ENCODE measurements at places on chromosomes 1 and 21.

GRCh38 chr1:168333562-168334276, 53.0 kb downstream of the TBX19 start:
- no peak for DNase-seq

DNA sequence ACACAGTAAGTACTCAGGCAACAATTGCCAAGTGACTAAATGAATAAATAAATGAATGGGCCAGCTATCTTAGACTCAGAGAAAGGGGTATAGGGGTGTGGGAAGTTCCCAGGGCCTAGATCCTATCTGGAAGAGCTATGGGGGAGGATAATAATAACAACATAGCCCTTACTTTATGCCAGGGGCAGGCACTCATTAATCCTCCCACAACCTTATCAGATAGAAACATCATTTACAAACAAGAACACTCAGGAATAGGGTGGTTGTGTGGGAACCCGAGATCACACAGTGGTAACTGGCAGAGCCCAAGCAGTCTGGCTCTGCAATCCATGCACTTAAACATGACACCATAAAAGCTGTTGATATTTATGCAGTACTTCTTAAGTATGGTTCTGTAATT, 128.2 kb upstream of the SPATA6 start:
- DNase-seq: no peak

DNA sequence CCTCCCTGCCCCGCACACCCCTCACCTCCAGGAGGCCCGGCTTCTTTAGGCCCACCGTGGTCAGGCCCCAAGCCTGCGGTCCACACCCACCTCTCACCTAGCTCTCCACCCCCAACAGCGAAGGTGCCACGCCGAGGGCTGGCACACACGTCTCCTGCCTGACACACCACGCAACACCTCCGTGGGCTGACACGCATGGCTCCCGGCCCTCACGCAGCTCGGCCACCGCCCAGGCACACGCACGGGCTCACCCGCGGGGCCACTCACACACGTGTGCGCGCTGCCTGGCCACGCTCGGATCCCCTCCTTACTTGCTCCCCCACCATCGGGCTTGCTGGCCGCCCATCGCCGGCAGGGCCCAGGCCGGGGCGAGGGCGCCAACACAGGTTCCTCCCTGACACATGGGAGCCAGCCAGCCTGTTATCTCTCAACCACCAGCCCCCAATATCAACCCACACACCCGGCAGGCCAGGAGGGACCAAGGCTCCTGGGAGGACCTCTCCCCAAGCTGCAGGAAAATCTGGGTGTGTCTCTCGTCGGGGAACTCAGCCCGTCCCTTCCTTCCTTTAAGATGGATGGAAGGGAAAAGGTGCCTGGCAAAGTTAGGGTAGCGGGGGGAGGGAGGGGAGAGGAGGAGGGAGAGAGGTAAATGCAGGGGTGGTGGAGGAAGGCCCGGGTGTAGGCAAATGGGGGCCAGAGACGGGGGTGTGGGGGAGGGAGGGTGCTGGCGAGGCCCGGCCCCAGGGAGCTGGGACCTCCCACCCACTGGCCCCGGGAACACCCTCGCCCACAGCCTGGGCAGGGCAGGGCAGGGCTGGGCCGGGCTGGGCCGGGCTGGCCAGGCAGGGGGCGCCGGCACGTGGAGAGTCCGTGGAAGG, 546 bp downstream of the ELOVL1 start:
- peak; percentile 46 for DNase-seq

GRCh38 chr21:36384885-36385232, 333 bp upstream of the CHAF1B start:
- no peak for DNase-seq

DNA sequence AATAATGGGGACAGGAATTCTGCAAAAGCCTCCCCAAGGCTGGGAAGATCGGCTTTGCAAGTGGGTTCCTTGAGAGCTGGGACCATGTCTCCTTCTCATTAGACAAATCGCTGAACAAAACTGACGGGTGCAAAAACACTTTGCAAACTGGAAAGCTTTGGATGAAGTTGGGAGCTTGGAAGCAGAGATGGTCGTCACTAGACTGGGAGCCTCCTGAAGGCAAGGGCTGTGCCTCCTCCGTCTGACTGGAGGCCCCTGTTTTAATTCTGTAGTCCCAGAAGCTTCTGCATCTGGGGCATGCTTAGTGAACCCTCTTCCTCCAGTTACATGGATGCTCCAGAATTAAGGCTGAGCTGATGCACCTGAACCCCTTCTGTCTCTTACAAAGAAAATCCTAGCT, 82.3 kb upstream of the IFFO2 start:
- no peak for DNase-seq

- peak; percentile 37 for DNase-seq
These were observed 229.7 kb upstream of the CACYBP start for GRCh38 chr1:174769961-174770549.

- no peak for DNase-seq
These were observed 1.3 kb downstream of the SCYL3 start for GRCh38 chr1:169892176-169892926.

GRCh38 chr1:44300852-44301251, 54.2 kb downstream of the ERI3 start:
- DNase-seq: no peak

GRCh38 chr1:163528710-163529348, 207.1 kb downstream of the NUF2 start:
- DNase-seq: peak; percentile 13

DNA sequence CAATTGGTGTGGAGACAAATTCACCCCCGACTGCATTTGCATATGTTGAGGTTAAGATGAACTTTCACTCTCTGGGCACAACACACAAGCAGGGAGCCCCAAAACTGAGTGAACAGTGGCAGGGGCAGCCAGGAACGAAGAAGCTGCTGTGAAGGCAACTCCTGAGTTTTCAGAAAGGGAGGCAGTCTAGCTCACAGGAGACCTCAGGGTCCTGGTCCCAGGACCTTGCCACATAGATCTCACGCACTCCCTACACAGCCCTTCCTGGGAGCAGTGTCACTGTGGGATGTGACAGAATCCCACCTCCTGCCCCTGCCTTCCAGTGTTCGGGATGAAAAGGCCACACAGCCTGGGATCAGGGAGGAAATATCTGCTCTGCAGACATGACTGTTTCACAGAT, 60.9 kb downstream of the KCND3 start:
- DNase-seq: no peak

DNA sequence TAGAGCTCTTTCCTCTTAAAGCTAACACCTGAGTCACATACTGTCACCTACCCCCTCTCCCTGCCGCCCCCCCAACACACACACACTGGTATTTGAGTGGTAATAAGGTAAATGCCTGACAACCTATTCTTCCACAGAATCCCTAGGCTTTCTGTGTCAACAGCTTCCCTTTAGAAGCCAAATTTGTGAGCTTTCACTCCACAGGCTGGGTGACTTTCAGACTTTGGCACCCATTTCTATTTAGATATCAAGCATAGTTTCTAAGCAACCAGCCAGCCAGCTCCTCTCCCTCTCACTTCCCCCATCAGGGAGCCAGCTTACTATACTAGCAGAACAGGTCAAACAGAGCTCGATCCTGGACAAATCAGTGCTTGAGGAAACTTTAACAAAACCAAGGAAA, 3.2 kb upstream of the C1orf74 start:
- DNase-seq: no peak

DNA sequence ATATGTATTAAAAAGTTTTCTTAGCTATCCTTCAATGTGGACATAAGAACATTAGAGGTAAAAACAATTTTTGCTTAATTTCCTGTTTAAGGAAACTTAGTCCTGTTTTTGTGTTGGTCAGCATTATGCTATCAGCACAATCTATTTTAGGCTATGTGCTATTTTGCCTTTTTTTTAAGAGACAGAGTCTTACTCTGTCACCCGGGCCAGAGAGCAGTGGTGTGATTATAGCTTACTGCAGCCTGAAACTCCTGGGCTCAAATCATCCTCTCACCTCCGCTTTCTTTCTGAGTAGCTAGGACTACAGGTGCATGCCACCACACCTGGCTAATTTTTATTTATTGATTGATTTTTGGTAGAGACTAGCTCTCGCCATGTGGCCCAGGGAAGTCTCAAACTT, 199.1 kb upstream of the TMPRSS15 start:
- no peak for DNase-seq

- DNase-seq: no peak
These were observed 20.1 kb downstream of the UBE2U start for GRCh38 chr1:64223329-64224151.

DNA sequence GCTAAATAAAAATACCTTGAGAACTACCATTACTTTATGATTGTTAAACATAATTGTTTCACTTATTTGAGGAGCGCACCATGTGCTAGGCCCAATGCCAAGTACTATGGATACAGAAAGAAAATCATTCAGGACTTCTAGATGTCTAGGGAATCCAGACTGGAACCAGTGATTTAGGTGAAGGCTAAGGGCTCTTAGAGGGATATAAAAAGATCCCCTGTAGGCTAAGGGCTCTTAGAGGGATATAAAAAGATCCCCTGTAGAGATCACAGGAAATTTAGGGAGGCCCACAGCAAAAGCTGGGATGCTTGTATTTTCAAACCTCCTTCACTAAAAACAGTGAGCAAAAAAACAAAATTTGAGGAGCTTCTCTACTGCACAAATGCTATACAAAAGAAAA, 6.7 kb downstream of the TOR1AIP2 start:
- no peak for DNase-seq

GRCh38 chr1:24437631-24438396, 22.2 kb downstream of the NIPAL3 start:
- DNase-seq: no peak

DNA sequence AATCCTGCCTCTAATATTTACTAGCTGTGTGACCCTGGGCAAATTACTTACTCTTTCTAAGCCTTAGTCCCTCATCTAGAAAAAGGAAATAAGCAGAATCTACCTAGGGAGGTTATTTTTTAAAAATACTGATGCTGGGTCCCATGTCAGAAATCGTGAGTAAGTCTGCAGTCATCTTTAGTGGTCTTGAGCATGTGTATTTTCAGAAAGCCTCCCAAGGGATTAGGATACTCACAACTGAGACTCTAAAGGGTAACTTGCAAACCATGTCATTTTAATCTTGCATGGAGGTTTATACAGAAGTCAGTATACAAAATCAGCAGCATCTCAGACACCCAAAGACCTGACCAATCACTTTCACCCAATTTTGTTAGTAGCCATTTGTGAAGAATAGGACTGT, 43.2 kb downstream of the DSTYK start:
- no peak for DNase-seq

GRCh38 chr1:154483941-154484803, 17.8 kb upstream of the TDRD10 start:
- DNase-seq: no peak

- DNase-seq: no peak
These were observed 67.6 kb downstream of the SEC16B start for GRCh38 chr1:177902266-177902665.

- peak; percentile 60 for DNase-seq
These were observed 1.7 kb upstream of the KIF26B start for GRCh38 chr1:245153081-245153551.

DNA sequence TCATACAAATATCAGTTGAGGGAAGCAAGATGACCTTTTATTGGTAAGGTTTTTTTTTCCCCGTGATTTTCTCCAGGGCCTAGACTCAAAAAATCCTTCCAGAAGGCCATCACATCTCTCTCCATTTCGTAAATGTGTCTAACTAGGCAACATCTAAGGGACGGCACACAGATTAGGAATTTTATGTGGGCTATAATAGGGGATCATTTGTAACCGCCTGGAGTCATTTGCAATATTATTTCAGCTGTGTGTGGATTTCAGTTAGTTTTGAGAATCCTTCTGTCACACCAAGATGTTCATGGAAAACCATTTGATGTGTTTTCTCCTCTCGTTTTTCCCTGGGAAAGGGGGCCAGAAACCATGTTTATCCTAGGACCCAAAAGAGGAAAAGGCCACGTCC, 63.1 kb downstream of the ATP5PO start:
- DNase-seq: no peak

DNA sequence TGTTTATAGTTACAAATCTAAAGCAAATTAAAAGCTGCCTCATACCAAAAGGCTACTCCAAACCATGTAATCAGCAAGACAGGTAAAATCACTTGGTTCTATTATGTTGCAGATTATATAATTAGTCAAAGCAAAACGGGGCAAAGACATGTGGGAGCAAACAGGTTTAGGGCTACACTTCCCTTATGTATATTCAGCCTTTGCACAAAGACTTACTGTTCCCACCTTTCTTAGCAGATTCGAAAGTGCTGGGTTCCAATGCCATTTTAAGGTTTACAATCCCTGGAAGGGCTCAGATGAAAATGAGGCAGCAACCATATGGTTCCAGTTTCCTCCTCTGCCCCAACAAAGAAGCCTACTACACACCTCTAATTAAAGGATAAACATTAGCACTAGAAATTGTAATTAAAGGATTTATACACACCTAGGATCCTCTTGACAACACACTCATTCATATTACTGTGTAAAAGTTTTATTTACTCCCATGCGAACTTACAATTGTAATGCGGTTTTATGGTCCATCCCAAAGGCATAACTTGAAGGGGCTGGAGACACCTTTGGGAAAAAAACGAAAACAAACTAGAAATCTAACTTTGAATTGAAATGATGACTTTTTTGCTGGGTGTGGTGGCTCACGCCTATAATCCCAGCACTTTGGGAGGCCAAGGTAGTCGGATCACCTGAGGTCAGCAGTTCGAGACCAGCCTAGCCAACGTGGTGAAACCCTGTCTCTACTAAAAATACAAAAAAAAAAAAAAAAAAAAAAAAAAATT, 117.3 kb upstream of the PKN2 start:
- no peak for DNase-seq

- DNase-seq: no peak
These were observed 216.3 kb downstream of the SIPA1L2 start for GRCh38 chr1:232413674-232414073.

- DNase-seq: no peak
These were observed 235.9 kb downstream of the TPR start for GRCh38 chr1:186139115-186139514.

- no peak for DNase-seq
These were observed 10.6 kb downstream of the RGSL1 start for GRCh38 chr1:182460550-182460951.

DNA sequence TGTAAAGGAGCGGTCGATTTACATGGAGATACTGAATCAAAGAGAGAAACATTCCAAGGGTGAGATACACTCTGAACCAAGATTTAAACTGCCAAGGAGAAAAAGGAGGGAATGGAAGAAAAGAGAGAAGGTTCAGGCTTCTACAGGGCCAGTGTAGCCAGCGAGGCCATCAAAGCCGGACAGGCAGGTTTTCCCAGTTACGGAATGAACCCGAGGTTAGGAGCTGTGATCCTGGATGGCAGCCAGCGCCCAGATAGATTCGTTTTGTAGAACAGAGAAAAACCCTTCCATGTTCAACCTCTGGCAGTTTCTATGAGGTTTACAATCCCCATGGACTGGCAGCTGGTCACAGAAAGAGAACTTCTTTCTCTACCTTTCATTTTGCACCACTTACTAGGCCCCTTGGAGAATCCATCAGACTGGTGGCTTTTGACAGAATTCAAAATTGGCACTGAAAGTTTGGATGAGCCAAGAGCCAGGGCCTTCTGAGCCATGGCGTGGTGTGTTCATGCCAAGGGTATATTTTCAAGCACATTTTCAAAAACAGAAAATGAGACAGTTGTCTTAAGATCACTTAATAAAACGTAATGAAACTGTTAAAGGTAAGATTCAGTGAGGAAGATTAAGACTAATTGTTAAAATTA, 171.5 kb downstream of the RUNX1 start:
- DNase-seq: no peak

- no peak for DNase-seq
These were observed 180.4 kb downstream of the NTMT2 start for GRCh38 chr1:170326186-170326585.

- DNase-seq: no peak
These were observed 94.7 kb downstream of the ATP1B1 start for GRCh38 chr1:169201084-169201619.

GRCh38 chr1:208418667-208419066, 174.5 kb upstream of the PLXNA2 start:
- no peak for DNase-seq

GRCh38 chr1:7629465-7630195, 141.5 kb upstream of the VAMP3 start:
- no peak for DNase-seq
